ENCODE measurements at places on chromosomes 5 and 9.

GRCh38 chr5:168477060-168477459 lies 9.2 kb upstream of the RARS1 start:
- DNase-seq: no peak

DNA sequence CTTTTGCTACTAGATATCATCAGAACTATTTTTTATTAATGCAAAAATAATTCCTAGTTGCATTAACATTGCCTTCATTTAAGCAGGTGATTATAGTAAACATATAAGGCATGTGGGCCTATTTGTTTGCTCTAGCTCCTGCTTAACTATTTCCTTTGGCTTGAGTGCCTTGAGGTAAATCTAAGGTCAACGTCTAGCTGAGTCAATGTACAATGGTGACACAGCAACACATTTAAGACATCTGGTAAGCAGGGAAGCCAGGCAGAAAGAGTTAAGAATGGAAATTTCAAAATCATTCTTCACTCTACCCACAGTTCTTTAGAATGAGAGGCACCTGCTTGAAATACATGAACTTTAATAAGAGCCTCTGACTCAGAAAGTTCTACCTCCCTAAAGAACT lies 111.9 kb upstream of the FST start:
- DNase-seq: no peak

DNA sequence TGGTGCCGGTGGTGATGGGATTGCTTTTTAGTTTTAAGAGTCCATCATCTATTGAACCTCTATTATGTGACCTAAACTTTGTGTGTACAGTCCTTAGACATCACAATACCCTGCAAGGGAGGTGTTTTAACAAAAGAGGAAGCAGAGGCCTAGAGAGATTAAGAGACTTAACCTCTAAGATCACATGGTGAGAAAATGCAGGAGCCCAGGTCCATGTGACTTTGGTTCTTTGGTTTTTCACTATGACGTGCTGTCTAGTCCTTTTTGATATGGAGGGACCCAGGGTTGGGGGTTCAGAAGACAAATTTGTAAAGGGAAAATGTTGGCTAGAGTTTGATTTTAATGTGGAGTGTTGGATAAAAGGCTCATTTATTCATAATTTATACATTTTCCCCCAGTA lies 34.1 kb upstream of the TRMT10B start:
- DNase-seq: no peak

DNA sequence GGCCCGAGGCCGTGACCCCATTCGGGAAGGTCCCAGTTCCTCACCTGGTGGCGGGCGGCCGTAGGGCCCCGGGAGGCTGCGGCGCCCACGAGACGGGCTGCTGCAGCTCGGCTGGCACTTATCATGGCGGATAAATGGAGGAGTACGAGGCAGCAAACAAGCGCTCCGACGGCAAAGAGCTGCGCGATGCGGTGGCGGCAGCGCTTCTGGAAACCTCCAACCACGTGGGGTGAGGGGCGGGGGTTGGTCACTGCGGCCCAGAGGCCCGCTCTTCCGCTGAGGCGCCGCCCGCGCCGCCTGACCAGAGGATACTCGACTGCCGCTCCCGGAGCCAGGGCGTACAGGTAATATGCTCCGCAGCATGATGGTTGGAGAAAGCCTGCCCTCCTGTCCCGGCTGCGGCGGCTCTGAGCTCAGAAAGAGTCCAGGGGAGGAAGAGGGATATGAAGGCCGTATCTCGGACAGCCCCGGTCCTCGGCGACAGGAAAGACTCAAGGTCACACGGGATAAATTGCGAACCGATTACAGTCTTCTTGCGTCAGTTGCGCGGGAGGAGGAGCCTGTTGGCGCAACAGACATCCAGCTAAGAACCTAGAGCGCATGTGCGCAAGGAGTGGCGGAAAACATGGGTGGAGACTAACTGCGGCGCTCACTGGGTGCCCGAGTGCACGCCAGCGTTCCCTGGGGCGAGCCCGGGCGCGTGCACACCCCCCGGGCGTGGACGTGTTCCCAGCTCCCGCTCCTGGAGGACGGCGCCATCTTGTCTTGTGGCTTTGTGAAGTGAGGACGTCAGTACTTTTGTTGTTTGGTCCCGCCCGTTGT lies at the start of gene HSPA9:
Gene HSPA9 (minus strand): TSS at position 208 of the 822 bp plus-strand sequence. CDS start 83 bp downstream, at position 125.
- peak; percentile 94 for DNase-seq

All from NCI-H1105 (cell line).